ENCODE measurements at places on chromosomes 2 and 18.
A peak's percentile ranks its signal among the peaks of the same experiment; 100 is the strongest.

DNA sequence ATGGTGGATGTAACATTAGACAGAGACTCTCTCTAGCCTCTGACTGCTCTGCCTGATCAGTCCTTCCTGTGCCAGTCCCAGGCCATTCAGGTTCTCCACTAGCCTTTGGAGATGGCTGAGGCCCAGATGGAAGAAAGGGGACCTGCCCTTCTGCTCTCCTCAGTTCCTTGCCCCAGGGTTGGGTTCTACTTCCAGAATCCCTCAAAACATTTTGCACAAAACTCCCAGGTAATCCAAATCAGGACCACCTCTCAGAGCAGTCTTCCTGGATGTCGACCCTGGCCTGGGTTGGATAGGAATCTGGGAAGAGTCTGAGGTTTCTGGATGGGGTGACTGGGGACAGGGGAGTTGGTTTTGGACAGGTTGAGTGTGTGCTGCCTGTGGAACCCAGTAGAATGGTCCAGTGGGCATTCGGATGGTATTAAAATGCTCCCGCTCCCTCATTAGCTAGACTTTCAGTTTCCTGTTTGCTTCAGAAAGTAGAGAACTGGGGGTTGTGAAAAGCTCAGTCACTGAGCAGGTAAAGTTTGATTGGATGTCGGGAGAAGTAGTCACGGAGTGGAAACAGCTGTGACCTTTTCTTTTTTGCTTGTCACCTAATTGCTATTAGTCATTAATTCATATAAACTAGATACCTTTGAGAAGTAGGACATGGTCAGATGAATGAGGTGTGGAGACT is 37.9 kb downstream of the DPYSL5 start:
- no peak for DNase-seq

GRCh38 chr2:3488061-3488531 is 31.2 kb downstream of the ADI1 start:
- no peak for DNase-seq

GRCh38 chr2:222318712-222319585 is 20.2 kb upstream of the PAX3 start:
- DNase-seq = peak; percentile 45

DNA sequence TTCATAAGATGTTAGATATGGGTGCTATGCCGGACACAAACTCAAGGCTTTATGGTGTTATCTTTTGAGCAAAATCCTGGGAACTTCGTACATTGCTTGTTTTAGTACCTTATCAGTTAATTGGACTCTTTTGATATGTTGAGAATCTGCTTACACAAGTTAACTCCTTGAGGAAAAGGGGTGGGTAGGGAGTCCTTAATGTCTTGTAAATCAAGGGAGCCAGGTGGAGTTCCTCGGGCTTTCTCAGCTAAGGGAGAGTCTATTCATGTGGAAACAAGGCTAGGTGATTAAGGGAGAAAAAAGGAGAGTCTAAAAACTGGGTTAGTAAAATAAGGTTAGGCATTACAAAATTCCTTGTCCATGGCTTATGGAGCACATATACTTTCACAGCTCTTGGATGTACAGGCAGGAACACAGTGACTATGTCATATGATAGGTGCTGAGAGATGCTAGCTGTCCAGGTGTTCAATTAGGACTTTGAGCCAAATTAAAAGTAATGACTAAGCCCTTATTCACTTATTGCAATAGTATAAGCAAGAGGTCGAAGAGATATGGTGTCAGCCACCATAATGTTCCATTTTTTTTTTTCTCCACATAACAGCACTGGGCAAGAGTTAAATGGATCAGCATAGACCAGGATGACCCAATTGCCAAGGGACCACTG is 59.5 kb upstream of the DYNAP start:
- no peak for DNase-seq

GRCh38 chr2:11466307-11467128 is 557 bp upstream of the E2F6 start:
- no peak for DNase-seq

DNA sequence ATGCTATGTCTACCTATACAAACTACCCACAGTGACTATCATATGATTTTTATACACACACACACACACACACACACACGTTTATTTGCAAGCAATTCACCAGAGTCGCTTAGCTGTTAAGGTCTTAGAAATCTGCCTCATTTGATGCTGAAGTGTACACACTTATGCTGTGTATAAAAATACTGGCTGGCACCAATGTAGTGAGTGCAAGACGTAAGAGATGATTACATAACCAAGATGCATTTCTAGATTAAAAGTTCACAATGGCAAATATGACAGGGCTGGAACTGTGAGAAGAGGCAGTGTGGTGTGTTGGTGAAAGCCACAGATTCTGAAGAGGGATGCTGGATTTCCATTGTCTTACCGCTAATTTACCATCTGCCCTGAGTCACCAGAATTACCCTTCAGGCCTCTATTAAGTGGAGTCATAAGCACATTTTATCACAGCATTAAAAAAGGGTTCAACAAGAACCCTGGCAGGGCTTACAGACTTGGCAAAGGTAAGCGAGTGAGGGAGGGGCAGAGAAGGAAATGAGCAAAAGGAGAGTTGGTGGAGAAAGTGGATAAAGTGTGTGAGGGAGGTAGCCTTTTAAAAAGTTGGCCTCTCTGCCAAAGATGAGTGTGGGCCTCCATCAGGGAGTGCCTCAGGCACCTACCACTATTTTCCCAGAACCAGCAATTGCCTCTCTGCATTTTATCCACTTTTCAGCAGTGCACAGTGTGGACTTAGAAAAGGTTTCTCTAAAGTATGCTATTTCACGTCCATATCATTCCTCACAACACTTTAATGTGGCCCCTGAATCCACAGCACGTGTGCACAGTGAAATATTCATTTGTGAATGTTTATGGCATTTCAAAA is 21.5 kb downstream of the MEIS1 start:
- no peak for DNase-seq

DNA sequence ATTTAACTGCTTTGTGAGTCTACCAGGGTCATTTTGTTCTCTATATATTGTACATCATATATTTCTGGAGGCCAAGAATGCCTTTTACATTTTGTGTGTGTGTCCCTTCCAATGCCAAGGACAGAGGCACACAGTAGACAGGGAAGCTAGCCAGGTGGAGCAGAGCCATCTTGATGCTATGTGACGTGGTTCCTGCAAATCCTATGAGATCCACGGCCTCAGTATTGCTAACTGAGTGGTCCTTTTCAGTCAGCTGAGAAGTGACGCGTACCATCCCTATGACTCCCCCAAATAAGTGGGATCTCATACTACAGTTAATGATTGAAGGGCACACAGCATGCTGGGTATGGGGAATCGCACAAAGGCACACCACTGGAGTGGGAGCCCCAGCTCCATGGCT is 27.3 kb downstream of the CCDC141 start:
- DNase-seq = no peak

GRCh38 chr18:49768051-49768391 is 45.3 kb downstream of the ACAA2 start:
- peak; percentile 84 for DNase-seq

- peak; percentile 92 for DNase-seq
These were observed 176.4 kb downstream of the AGAP1 start for GRCh38 chr2:235669983-235670962.

DNA sequence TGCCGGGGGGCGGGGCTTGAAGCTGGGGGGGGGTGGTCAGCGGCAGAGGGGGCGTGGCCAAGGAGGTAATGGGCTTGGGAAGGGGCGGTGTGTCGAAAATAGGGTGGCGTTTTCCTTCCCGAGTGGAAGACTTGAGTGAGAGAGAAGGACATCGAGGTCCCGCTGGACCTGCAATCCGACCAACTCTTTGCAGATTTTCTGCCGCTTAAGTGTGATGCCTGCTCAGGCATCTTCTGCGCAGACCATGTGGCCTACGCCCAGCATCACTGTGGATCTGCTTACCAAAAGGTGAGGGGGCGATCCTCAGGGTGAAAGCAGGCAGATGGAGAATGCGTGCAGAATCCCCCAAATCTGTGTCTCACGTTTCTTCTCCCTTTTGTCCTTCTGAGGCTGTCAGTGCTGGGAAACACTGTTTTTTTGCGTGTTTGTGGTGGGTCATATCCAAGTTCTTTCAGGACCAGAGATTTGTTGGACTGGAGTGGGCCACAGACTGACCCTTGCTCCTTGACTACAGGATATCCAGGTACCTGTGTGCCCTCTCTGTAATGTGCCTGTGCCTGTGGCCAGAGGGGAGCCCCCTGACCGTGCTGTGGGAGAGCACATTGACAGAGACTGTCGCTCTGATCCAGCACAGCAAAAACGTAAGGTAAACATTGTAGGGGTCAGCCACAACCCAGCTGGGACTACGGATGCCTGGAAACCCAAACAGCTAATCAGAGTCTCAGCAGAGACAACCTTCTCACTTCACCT is 727 bp downstream of the ZFAND2B start:
- DNase-seq = no peak

GRCh38 chr2:65231892-65232477 is 4.4 kb downstream of the ACTR2 start:
- no peak for DNase-seq

DNA sequence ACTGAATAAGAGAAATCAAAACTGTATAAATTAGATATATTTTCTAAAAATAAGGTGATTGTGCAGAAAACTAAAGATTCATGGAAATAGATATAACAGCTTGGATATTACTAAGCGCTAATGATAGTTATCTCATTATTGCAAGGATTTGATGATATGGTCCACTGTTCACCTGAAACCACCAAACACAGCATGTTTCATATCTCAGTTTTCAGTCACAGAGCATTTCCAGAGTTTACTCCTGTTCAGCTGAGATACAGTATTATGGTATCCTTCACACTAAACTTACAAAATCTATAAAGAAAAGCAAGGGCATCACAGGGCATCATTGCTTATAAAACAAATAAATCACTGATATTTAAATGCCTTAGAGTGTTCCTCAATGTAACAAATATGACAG is 591.6 kb downstream of the ERBB4 start:
- no peak for DNase-seq

DNA sequence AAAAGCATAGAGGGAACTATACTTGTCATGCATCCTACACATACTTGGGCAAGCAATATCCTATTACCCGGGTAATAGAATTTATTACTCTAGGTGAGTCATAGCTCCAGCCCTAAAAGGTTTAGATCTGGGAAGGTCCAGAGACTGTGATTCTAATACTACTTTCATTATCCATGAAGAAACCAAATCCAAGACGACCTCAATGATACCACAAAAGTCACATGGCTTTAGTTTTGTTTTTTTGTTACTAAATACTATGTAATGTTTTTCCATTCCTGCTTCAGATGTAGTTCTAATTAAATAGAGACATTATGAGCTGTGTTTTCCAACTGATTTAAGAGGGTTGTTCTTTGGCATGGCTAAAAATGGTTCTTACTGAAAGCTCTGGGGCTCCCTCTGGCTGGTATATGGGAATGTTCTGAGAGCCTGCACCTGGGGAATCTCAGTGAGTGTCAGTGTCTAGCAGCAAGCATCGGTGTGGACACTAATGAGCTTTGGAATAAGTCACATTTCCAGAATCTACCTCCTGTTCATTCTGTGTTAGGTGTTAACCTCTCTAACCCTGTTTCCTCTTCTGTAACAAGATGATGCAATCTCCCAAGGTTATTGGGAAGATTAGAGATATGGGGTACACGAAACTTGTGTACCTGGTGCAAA is 20.5 kb upstream of the IL1RL2 start:
- DNase-seq = peak; percentile 76
